ENCODE measurements at places on chromosomes 1 and 21.

DNA sequence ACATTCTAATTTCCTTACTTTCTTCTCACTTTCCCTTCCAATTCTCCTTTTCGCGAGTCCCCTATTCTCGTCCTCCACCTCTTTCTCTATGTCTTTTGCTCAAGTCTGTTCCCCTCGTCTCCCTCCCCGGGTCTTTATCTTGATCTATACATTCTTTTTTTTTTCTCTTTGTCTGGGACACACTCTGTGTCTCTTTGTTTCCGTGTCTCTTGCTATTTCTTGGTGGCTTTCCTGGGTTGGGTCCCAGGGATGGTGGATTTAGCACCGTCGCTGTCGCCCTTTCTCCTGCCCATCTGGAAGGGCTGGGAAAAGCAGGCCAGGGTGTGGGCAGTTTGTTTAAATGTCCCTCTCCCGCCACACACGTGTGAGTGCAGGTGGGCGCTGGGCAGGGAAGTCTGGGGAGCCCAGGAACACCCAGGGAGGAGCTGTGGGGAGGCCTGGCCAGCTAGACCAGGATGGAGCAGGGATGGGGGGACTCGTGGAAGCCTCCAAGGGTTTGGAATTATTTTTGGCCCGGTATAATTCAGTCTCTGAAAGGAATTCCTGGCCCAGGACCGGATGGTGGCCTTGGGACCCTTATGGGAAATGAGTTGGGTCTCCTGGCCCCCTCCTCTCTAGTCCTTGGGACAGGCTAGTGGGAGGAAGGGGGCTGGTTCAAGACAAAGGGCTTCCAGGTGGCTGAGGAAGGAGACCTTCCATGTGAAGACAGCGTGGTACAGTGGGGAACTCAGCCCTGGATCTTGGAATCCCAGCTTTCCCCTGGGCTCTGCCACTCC, 9.5 kb upstream of the ID3 start:
- DNase-seq, result no peak

GRCh38 chr1:72037745-72038343, 244.5 kb downstream of the NEGR1 start:
- peak; percentile 0 for DNase-seq

DNA sequence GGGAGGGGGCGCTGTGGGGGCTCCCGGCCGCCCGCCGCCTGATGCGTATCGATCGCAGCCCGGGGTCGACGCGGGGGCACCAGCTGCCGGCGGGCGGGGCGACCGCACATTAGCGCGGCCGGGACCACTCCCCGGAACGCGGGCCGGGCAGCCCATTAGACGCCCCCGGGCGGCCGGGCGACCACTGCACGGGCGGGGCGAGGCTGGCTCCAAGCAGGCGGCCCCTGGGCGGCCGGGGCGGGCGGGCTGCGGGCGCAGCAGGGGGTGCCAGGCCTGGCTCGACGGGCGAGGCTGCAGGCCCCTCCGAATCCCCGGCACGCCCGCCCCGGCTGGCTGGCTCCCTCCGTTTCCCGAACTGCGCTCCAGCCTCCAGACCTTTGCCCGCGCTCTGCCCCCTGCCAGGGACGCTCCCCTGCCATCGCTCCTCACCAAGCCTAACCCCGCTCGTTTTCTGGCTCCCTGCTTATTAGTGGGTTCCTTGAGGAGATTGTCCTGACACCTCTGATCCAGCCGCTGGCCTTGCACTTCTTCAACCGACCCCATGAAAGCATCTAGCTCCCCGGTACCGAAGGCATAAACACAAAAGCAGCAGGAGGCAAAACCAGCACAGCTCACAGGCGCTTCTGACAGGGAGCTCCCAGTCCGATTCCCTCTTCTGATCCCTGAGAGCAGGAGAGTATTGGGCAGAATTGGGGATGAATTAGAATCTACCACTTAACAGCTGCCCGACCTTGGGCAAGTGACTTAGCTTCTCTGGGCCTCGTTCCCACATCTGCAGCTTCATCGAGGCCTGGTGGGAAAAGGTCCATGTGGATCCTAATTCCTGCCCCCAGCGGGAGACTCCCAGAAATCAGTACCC, 92.6 kb upstream of the CASZ1 start:
- no peak for DNase-seq

GRCh38 chr1:64882574-64883255, 83.6 kb downstream of the JAK1 start:
- no peak for DNase-seq

DNA sequence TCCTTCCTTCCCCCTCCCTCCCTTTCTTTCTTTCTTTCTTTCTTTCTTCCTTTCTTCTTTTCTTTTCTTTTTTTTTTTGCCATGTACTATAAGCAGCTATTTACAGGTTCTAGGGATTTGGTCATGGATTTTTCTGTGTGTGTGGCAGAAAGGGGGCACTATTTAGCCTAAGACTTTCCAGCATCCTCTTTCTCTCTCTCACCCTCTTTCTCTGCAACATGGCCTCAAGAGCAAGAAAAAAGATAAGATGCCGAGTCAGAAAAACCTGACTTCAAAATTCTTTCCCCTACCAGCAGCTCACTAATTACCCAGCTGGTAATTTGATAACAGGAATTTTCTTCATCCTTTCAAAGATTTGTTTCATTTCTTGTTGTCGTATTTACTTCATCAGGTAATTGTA, 458.3 kb upstream of the ADAMTS5 start:
- DNase-seq, result no peak

GRCh38 chr1:44854970-44855369, 11.9 kb upstream of the PTCH2 start:
- DNase-seq, result no peak

DNA sequence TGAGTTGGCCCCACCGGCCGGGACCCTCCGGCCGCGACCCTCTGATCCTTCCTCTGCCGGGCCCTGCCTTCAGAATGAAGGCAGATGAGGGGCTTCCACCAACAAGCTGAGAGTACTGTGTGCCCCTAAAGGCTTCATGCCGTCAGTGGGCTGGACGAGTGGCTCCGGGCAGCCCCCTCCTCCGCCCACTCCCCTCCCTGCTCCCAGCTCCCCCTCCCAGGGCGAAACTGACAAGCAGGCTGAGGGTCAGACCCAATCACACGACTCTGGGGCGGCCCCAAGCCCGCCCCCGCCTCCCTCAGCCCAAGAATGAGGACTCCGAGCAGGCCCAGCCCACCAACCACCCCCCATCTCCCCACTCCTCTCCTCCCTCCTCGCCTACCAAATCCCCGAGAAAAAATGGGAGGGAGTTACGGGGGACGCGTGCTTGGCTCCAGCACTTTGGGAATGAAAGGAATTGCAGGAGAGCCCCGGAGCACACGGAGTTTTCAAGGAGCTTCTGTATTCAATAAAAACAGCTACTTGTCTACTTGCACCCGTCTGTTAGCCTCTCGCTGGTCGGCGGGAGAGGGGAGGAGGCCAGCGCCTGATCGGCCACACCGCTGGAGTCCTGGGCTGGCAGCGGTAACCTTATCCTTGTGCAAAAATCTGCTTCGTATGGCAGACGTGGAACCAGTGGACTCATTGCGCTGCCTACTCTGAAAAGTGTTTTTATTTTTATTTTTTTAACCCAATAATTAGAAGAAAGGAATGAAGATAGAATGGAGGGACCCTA, at the start of gene COL11A1:
Gene COL11A1 (minus strand): TSS at position 147 of the 775 bp plus-strand sequence. CDS start 344 bp downstream, outside the sequence.
- no peak for DNase-seq
